ENCODE measurements at places on chromosomes 7 and 10.
A peak's percentile ranks its signal among the peaks of the same experiment; 100 is the strongest.

- no peak for DNase-seq
These were observed 3.8 kb downstream of the LCOR start for GRCh38 chr10:96835899-96836298.

GRCh38 chr7:92768501-92769393 lies 67.6 kb downstream of the CDK6 start:
- DNase-seq: peak; percentile 82

DNA sequence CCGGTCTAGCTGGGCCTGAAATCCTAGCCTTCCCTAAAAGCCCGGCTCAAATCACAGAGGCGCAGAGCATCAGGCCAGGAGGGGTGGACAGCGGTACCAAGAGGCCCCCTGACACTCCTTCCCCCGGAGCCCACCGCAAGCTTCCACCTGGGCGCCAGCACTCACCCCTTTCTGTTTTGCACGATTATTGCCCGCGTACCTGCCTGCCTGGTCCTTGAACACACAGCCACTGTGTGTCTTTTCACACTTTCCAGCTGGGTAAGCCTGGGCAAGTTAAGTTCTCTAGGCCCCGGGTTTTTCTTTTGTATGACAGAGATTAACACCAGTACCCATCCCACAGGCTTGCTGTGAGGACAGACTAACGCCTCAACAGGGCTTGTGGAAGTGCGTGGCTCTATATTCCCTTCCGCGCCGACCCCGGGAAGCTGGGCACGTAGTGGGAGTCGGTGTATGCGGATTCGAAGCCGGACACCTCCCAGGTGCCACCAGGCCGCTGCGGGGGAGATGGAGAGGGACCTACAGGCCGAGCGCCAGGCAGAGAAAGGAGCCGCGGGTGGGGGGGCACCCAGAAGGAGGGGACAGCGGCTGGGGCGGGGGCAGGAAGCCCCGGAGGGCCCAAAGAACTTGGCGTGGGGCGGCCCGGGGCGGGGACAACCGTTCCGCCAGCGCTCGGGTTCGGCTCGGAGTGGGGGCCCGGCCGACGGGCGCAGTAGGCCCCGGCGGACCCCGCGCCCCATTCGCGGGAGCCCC lies 792 bp downstream of the ZNF746 start:
- peak; percentile 28 for DNase-seq

GRCh38 chr7:140659856-140660255 lies 12.9 kb upstream of the ADCK2 start:
- DNase-seq: no peak

DNA sequence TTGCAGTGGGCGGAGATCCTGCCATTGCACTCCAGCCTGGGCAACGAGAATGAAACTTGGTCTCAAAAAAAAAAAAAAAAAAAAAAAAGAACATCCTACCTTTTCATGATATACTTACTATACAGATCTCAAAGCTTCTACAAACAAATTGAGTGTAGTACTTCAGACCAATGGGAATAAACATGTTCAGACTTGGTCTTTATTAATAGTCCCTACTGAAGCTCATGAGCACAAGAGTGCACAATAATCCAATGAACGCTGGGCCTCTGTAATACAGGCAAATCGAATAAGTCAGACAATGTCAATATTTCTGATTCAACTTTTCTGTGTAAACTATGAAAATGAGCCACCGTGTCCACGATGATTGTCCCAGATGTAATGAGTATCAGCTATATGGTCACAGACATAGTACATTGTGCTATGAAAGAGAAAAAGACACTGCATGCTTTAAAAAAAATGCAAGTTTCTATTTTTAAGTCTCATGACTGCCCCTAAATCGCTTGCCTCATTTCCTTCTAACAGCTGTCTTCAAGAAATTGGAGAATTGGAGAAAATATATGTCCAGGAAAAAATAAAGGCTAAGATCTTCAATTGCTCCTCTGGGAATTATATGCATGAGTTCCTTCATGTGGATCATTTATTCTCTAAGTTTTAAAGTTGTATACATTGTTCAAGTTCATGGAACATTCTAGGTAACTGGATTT lies 64.0 kb upstream of the CTTNBP2 start:
- DNase-seq: no peak

GRCh38 chr7:132436121-132436520 lies 140.1 kb downstream of the PLXNA4 start:
- no peak for DNase-seq

DNA sequence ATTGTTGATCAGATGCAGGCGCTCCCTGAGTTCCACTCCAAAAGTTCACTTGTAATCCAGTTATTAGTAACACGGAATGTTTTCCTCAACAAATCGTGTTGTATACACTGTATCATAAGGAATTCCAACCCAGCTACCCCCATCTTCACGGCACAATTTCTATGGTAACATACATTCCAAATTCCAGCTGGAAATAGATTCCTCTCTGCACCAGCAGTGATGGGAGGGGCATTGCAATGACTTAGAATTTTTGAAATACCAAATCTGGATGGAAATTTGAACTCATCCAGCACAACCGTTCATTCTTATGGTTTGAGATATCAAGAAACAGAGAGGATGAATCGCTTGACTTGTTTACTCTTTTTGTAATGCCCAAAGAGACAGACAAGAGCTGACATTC lies 38.9 kb upstream of the RHEB start:
- DNase-seq: peak; percentile 84

GRCh38 chr7:84177758-84178412 lies 16.7 kb downstream of the SEMA3A start:
- DNase-seq: no peak

- no peak for DNase-seq
These were observed 21.9 kb upstream of the DPYSL4 start for GRCh38 chr10:132164761-132165278.

DNA sequence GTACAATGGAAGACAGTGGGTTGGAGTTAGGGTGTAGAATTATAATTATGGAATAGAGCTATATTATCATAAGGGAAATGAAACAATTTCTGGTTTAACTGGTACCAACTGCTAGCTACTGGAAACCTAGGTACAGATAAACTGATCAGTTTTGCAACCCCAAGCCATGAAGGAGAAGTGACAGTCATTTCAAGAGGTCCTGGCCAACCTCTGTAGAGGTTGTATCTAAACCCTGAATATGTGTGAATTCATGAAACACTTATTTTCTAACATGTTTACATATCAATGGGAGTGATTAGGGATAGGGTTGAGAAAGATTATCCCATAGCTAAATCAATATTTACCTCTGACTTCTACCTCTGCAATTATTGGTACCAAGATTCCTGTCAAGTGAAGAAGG lies 29.9 kb upstream of the CC2D2B start:
- DNase-seq: no peak

GRCh38 chr7:83359108-83359507 lies 196.4 kb upstream of the PCLO start:
- no peak for DNase-seq

DNA sequence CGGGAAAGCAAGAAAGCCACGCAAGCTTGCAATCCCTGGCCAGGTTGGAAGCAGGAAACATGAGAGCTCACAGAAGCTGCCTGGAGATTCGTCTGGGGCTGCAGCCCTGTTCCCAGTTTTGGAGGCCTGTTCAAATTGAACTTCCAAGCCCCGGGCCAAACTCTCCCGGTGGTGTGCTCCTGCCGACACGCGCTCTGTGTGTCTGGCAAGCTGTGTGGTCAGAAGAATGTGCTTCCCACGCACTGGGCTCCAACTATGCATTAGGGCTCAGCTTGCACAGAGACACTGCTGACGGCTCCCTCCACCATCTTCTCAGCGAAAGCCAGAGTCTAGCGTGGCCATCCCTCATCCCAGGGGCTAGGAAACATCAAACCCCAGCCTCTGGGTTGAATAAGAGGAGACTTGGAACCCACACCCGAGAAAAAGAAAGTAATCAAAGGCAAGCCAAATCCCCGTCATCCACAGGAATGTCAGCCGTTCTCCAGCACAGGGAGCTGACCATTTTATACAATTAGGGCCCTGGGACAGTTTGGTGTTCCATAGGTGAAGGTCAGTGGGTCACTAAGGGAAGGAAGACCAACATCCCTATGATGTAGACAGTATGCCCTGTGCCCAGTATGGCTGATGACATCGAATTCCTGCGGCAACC lies 107.2 kb downstream of the FGFR2 start:
- peak; percentile 2 for DNase-seq

- no peak for DNase-seq
These were observed 10.9 kb downstream of the TRDMT1 start for GRCh38 chr10:17190602-17191001.

- no peak for DNase-seq
These were observed 15.5 kb upstream of the MTPAP start for GRCh38 chr10:30364345-30365268.

GRCh38 chr10:8049865-8050555 lies 4.5 kb upstream of the GATA3 start:
- no peak for DNase-seq

DNA sequence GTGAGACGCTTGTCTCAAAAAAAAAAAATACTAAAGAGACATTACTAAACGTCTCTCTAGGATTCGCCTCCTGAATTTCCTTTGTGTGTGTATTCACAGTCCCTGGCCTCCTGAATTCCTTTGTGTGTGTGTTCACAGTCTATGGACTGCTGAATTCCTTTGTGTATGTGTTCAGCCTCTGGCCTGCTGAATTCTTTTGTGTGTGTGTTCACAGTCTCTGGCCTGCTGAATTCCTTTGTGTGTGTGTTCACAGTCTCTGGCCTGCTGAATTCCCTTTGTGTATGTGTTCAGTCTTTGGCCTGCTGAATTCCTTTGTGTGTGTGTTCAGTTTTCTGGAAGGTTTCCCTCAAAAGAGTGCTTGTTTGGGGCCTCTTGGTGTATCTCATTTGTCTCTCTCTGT lies 8.2 kb downstream of the BMS1 start:
- DNase-seq: peak; percentile 58

GRCh38 chr10:32605787-32606186 lies 159.8 kb downstream of the CCDC7 start:
- DNase-seq: no peak

DNA sequence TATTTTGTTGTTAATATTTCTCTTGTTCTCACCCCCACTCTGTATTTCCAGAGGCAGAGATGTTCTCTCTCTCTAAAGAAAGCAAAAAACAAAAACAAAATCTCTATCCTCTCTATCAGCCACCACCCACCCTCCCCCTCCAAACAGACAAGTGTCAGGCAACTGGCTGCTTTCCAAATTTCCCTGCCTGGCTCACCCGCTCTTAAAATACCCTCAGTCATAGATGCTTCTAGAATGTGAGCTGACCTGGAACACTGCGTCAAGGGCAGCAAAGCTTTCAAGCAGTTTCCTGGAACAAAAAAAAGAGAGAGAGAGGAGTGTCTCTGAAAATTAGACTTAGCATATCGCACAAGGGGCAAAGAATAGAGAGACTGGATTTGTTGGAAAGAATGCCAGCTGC lies 341.0 kb upstream of the ZMIZ1 start:
- no peak for DNase-seq

DNA sequence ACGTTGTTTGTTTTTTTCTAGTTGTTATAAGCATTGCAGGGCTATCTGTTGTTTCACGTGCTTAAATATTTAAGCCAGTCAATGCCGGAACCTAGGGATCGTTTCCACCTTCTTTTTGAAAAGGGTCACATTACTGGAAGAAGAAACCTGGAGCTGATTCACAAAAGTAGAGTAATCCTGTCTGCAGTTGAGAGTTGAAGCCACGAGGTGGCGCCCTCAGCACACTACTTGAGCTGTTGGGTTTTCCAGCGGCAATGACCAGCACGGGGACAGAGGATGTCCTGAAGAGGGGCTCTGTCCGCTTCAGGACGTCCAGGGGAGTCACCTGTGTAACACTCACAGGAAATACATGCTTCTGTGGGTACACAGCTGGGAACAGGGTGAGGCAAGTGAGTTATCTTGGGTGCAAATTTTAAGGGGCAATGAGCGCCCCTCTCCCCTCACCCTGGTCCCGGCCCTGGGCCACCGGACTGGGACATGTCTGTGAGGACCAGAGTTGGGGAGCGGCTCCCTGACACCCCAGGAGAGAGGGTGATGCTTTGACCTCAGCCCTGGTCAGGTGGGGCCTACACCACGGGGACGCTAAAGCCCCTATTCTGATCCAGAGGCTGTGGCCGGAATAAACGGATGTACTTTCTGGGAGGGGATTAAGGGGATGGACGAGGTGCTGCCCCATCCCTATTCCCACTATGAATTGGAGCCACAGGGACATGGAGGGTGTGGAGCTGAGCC lies 26.3 kb upstream of the WDFY4 start:
- DNase-seq: peak; percentile 49

DNA sequence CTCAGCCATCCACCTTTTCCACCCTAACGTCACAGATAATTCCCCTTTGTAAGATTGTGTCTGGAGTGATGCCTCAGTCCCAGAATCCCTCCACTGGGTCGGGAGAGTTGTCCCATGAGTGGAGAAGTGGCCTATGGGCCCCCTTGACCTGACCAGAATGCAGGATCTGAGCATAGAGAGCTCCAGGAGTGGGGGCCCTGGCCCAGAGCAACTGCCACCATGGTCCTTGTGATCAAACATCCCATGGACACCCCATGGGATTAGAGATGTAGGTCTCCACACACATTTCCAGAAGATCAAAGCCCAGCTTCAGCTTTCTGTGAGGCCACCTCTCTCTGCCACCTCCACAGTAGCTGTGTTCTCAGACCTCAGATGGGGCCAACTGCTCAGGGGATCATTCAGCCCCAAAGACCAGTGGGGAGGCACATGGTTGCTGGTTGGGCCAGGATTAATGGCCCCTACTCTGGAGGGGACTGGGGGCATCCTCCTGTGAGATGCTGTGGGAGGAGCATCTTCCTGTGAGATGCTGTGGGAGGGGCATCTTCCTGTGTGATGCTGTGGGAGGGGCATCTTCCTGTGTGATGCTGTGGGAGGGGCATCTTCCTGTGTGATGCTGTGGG lies 28.5 kb upstream of the DPYSL4 start:
- DNase-seq: no peak

- peak; percentile 2 for DNase-seq
These were observed 92.0 kb upstream of the CALN1 start for GRCh38 chr7:72504061-72504706.

- DNase-seq: no peak
These were observed 88.0 kb downstream of the OR13A1 start for GRCh38 chr10:45227456-45227855.

GRCh38 chr7:100942045-100942774 lies 7.1 kb upstream of the MUC3A start:
- peak; percentile 45 for DNase-seq

GRCh38 chr10:69087590-69088470 lies at the start of gene SRGN:
Gene SRGN (plus strand): TSS chr10:69088103. CDS start chr10:69088158, 55 bp downstream.
- DNase-seq: peak; percentile 97

DNA sequence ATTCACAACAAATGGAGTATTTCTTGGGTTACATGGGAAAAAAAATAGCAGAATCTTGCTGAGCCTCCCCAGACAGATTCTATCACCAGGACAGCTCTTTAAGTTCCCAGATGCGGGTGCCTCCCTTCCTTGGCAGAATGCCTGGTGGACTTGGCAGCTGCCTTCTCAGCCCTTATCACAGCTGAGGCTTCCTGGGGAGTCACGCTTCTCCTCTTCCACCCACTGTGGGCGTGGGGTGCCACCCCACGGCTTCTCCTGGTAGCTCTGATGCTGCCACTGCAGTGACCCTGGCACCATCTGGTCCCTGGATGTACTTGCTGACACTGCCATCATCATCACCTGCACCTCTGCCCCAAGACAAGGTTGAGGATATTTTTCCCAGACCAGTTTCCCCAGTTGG lies 16.2 kb upstream of the NME8 start:
- DNase-seq: peak; percentile 6

Data from iris pigment epithelial cell (primary cell).